ENCODE measurements at places on chromosomes 4 and X.
A peak's percentile ranks its signal among the peaks of the same experiment; 100 is the strongest.

DNA sequence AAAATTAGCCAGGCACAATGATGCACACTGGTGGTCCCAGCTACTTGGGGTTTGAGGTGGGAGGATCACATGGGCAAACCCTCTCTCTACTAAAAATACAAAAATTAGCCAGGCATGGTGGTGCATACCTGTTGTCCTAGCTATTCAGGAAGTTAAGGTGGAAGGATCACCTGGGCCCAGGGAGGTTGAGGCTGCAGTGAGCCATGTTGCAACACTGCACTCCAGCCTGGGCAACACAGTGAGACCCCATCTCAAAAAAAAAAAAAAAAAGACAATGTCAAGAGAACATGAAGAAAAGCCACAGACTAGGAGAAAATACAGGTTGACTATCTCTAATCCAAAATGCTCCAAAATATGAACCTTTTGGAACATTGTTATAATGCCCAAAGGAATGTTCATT, 153.8 kb downstream of the NEK1 start:
- no peak for DNase-seq

DNA sequence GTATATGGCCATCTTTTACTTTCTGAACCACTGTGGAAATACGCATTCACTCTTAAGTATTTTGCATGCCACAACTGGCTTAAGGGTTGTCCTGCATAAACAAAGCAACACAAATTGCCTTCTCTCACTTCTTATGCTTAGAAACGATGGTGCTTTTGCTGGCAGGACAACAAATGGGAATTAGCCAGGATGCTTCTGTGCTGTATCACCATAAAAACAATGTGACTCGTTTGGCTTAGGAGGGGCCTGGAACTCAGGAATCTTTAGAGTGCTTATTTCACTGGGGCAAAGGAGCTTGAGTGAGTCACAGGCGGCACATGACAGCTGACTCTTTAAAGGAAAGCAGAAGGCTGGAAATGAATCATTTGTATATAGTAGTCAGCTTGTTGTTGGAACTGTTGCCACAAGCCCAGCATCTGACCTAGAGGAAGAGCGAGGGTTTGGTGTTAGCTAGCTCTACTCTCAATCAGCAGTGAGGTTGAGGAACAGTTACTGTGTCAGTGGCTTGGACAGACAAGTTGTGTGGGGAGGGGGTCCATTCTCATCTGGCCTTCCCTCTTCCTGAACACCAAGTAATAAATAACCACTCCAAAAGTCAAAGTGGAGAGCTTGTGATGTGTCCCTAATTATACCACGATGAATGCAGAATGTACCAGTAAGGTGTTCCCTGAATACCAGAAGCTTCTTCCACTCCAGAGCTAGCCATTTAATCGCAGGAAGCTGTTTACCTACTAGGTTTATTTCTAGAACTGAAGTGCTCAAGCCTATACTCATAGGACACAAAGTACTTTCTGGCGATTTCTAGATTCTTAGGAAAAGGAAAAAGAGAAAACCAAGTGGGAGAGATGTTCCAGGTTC, 293.1 kb downstream of the CAMK2D start:
- no peak for DNase-seq

DNA sequence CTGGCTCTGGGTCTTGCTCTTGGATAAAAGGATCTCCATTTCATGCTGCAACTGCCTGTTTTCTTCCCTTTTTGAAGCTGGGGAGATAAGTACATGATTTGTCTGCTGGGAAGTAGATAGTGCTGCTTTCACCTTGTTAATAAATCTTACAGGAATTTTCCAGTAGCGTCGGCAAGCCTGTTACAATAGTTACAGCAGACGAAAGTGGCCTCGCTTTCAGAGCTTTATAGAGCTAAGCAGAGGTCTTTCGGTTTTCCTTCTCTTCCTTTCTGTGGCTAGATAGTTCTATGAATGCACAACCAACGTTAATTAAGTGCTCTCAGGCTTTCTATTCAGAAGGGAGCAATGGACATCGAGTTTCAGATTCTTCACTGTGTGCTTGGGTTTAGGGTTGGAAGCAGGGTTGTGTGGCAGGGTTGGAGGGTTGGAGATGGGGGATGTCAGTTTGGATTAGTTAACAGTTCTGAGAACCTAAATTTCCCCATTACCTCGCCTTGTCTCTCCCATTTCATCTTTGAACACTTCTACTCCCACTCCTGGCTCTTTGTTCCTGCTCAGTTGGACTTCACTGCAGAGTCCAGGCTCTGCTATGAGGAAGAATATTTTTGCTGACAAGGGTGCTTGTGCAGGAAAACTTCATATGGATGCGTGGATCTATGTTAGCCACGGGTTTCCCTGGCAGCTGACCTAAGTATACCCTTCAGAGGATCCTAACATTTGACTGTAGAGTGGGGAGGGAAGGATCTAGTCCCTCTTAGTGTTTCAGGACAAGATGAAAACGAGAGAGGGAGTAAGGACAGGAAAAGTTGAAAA, 237.9 kb downstream of the ARHGAP10 start:
- DNase-seq, result no peak

- no peak for DNase-seq
Measured at GRCh38 chrX:107324493-107325310, 118.3 kb downstream of the DNAAF6 start.

- peak; percentile 1 for DNase-seq
Measured at GRCh38 chr4:8914461-8915171, 43.0 kb upstream of the HMX1 start.

DNA sequence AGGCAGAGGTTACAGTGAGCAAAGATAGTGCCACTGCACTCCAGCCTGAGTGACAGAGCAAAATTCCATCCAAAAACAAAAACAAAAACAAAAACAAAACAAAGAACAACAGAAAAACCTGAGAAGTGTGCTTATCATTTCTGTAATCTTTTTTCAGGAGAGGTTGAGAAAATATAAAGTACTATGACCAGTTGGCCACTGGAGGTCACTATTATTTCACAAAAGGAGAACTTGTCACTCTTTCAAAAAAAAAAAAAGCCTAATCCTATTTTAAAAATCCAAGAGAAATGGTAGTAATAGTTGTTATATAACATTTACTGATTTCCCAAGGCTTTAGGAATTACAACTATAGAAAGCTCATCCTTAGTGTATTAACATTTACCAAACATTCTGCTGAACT, 24.9 kb upstream of the RNF150 start:
- no peak for DNase-seq

DNA sequence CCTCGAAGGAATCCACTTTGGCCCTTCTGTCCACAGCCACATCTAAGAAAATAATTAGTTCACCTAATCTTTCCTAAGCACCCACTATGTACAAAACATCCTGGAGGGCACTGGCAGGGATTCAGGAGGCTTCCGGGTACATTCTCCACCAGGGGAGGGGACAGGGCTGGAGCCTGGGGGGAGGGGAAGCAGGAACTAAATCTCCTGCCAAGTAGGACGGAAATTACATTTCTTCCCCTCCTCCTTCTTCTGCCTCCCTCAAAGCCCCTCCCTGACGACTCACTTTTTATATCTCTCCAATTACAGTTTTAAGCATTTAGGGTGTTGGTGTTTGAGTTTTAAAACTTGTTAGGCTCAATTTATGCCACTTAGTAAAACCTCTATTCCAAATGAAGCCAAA, 203.1 kb downstream of the BCOR start:
- no peak for DNase-seq

- no peak for DNase-seq
Measured at GRCh38 chr4:105282489-105282888, 135.8 kb downstream of the TET2 start.
